ENCODE measurements at places on chromosomes 5 and 9.

GRCh38 chr5:157543825-157544622, 31.6 kb downstream of the ADAM19 start:
- no peak for DNase-seq

DNA sequence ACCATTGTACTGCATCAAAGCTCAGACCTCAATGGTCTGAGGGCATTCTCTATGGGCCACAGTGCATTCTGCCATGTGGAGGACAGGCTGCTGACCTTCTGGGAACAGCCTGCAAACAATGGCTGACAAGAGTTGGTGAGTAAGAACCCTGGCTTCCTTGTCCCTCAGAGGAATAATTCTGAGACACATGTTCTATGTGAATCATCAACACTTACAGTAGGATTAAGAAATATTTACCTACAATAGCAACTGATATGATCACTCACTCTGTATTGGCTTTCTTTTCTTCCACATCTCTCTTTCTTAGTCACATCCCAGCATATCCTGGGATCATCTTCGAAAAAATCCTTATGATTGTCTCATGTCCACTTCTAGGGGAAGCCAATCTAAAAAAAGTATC, 306.5 kb upstream of the ITGA1 start:
- no peak for DNase-seq

- no peak for DNase-seq
Measured at GRCh38 chr9:81387360-81388106, 301.8 kb downstream of the TLE1 start.

- no peak for DNase-seq
Measured at GRCh38 chr5:134508521-134509195, 16.8 kb upstream of the JADE2 start.

DNA sequence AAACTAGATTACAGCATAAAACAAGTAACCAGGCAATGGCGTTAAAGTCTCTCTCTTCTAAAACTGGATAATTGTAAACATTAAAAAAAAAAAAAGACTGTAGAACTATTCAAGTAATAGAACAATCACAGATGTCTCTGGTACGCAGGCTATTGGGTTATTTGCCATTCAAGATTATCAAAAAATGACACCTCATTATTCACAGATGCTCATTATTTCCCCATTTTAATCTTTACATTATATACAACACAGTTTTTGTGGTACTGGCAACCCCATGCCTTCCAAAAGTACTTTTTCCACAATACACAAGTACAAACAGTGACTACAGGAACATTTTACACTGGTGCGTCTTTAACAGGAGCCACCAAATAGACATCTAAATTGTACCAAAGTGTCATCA, 109.4 kb downstream of the ZNF608 start:
- no peak for DNase-seq

GRCh38 chr5:164475339-164475977, 970.0 kb downstream of the MAT2B start:
- peak; percentile 81 for DNase-seq

DNA sequence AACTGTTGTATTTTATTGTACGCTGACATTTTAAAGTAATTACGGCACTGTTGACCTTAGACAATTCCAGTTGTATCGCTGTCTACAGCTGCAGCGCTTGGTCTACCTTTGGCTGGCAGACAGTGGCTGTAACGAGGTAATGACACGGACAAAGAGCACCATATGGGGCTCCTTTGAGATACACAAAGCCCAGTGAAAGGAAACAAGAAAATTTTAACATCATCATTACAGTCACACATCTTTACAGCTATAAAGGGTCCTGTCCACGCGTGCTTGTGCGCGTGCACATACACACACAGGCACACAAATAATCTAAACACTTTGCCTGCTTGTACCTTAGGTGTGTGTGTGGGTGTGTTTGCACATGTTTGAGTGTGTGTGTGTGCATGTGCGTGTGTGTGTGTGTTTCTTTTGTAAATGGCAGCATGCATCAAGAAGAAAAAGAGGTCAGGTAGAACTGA, 946.0 kb downstream of the NR2F1-AS1 start:
- DNase-seq: peak; percentile 78

DNA sequence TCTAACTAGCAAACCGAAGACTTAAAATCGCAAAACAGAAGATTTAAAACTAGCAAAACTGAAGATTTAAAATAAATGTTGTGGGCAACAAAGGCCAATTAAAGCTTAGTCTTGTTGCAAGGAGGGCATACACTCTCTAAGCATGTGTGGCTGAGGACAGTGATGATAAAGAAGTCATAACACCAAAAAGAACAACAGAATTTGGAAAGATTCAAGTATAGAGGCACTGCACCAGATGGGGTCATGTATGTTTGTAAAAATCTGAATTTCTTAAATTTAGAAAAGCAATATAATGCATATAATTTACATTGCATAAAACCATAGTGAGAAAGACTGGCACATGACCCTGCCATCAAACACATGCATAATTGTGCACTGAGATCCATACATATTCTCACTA, 743.8 kb downstream of the TAF11L14 start:
- no peak for DNase-seq

- DNase-seq: peak; percentile 61
Measured at GRCh38 chr9:98118640-98119601, at the start of gene TRIM14. Gene TRIM14, minus strand, starts transcription at chr9:98119222. Its CDS starts 34 bp downstream, at chr9:98119188.

DNA sequence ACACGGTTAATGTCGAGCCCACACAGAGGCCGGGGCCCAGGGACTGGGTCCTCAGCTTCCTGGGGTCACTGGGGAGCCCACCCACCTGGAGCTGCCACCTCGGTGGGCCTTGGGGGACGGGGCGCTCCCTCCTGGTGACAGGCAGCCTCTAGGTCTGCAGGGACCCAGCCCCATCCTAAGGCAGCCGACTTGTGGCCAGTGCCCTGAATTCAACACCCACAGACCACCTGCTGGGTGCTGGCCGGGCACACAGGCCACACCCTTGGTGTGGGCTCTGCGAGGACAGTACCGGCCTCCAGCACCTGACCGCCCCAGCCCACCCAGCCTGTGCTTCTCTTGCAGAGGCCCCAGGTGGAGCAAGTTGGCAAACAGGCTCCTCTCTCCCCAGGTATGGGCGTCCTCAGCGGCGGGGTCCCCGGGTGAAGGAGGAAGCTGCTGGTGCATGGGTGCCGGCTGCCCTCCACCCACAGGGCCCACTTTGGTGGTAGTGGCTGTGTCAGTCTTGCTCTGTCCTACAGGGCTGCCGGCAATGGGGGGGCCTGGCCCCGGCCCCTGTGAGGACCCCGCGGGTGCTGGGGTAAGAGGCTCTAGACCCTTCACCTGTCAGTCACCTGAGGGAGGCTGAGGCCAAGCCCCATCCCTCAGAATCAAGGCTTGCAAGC, 8.3 kb downstream of the ENTPD8 start:
- no peak for DNase-seq

DNA sequence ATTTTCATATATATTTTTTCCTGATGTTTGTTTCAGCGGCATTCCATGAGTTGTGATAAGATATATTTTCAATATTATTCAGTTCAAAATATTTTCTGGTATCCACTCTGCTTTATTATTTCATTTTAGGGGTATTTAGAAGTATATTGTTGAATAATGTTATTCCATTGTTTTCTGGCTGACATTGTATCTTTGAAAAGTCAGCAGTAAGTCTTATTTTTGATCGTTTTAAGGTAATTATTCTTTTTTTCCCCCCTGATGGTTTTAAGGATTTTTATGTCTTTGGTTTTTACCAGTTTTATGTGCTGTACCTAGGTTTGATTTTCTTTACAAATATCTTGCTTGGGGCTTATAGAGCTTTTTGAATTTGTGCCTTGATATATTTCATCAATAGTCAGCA, 6.6 kb upstream of the GLRA1 start:
- no peak for DNase-seq

DNA sequence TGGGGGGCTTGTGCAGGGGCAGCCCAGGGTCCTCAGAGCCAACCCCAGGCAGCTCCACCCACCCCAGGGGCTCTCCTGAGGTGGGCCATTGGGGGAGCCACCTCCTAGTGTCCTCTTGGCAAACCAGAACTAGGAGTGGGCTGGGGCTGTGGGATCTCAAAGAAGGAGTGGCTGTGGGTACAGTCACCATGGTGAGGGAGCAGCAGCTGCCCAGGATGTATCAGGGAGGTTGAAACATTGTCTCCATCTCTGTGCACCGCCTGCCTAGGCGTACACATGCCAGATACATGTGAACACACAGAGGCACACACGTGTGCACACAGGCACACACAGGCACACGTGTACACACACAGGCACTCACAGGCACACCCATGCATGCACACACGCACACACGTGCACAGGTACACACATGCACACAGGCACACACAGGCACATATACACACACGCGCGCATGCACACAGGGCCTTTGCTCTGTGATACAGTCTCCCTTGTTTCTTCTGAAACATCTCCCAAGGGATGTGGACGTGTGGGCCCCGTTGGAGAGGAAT, 10.7 kb downstream of the LCN12 start:
- no peak for DNase-seq

DNA sequence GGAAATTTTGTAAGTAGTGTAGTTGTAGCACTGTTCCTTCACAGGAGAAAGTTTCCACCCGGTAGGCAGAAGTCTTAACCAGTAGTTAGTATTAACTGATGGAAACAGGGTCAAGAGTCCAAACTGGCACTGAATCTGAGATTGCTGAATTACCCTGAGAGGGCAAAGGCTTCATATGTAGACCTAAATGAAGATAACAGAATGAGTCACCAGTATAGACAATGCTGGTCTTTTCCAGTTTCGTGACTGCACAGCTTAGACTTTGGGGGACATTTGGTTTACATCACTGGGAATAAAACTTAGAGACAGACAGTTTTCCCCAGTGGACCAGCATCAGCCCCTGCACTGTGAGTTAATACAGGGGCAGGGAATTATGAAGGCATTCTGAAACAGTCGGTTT, 60.5 kb downstream of the PCSK5 start:
- no peak for DNase-seq

- DNase-seq: peak; percentile 42
Measured at GRCh38 chr5:60945813-60946187, 795 bp downstream of the NDUFAF2 start.

GRCh38 chr9:137352511-137353222, 50.6 kb upstream of the NRARP start:
- DNase-seq: no peak

GRCh38 chr5:2836133-2836532, 84.7 kb upstream of the IRX2 start:
- DNase-seq: no peak

Data from brain (organoid and tissue), 16 donors.